SJCRH30 (cell line): ENCODE measurements at places on chromosomes 12 and 14.

GRCh38 chr14:106803379-106803778 lies 1277.0 kb downstream of the TMEM121 start:
- DNase-seq = no peak

GRCh38 chr12:127963933-127964332 lies 303.0 kb upstream of the TMEM132C start:
- no peak for DNase-seq

GRCh38 chr14:67746927-67747326 lies 45.2 kb downstream of the RDH12 start:
- no peak for DNase-seq

DNA sequence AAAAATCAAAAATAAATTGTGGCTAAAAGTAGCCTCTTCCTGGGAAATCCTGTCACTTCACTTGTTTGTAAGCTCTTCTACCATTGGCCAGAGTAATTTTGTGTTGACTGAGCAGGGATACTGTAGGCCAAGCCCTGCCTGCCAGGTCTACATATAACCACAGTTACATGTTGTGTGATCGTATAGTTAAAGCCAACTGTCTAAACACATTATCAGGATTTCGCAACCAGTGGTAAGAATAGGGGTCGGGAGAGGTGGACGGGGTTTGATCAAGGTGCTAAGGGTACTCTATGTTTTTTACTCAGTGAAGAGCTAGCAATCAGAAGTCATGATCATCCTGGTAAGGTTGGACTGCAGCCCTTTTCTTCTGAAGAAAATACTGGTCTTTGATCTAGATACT lies 13.4 kb downstream of the ANKRD13A start:
- DNase-seq = no peak

GRCh38 chr14:35576260-35576659 lies 42.3 kb downstream of the INSM2 start:
- DNase-seq = peak; percentile 4

GRCh38 chr12:94718114-94718513 lies 67.8 kb upstream of the TMCC3 start:
- peak; percentile 36 for DNase-seq

DNA sequence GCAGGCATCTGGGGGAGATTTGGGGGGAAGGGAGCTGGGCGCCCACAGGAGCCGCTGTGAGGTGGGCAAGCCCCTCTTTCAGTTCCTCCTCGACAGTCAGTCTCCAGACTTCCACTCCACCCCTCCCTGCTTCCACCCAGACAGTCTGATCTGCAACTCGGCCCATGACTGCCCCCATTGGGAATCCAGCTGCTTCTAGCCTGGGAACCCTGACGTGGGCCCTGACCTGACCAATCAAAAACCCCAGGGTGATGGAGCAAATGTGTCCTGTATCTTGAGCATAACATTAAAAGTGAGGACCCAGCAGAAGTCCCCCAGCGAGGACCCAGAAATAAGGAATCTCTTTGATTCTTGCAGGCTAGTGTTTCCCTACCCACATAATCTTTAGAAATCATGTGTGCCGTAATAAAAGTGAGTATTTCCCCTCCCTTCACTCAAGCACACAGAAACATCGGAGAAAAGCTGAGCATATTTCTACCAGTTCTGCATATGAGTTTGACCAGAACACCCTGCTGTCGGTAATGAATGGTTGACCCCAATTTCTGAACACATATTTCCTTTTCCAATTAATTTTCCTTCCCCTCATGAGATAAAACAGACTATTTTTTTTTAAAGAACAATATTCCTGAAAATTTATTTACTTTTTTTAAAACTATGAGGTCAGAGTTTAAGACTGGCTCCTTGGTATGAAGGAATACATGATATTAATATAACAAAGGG lies 6.4 kb downstream of the SSH1 start:
- DNase-seq = peak; percentile 24

DNA sequence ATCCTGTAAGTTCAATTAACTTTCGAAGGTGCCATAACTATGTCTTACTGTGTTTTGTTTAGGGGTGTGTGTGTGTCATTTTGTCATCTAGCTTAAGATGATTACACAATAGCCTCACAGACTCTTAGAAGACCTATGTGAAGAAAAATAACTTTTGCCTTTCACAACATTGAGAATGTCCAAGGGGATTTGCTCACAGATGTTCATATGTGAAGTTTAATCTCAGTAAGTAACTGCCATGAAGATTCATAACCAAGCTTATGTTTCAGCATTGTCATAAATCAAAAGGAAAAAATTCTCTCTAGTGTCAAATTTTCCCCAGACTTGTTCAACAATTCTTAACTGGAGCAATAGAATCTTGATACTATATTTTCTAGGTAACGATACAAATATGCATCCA lies 226.1 kb upstream of the PRKD1 start:
- DNase-seq = no peak

DNA sequence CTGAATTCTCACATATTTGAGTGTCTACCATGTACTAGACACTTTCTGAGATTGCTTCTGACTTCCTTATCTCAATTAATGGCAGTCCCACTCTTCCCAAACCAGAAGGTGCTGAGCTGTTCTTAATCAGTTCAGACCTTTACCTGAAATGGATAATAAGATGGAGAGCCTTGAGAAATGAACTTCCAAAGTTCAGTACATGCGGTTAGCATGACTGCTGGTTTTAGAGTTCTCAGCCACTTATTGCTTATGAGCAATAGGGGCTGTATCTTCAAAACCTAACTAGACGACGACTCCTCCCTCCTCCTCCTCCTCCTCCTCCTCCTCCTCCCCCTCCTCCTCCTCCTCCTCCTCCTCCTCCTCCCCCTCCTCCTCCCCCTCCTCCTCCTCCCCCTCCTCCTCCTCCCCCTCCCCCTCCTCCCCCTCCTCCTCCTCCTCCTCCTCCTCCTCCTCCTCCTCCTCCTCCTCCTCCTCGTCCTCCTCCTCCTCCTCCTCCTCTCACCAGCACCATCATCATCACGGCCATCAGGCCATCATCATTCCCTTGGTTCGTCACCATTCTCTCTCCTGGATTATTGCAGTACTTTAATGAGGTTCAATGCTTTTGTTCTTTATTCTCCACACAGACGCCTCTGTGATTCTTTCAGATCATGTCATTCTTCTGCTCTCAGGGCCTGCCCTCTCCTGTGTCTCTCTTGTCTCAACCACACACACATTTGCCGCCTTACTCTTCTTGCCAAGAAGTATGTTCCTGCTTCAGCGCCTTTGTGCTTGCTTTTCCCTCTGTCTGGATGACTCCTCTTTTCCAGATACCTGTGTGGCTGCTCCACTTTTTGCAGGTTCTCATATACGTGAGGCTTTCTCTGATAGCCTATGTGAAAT lies 2.7 kb downstream of the PCNX1 start:
- no peak for DNase-seq

DNA sequence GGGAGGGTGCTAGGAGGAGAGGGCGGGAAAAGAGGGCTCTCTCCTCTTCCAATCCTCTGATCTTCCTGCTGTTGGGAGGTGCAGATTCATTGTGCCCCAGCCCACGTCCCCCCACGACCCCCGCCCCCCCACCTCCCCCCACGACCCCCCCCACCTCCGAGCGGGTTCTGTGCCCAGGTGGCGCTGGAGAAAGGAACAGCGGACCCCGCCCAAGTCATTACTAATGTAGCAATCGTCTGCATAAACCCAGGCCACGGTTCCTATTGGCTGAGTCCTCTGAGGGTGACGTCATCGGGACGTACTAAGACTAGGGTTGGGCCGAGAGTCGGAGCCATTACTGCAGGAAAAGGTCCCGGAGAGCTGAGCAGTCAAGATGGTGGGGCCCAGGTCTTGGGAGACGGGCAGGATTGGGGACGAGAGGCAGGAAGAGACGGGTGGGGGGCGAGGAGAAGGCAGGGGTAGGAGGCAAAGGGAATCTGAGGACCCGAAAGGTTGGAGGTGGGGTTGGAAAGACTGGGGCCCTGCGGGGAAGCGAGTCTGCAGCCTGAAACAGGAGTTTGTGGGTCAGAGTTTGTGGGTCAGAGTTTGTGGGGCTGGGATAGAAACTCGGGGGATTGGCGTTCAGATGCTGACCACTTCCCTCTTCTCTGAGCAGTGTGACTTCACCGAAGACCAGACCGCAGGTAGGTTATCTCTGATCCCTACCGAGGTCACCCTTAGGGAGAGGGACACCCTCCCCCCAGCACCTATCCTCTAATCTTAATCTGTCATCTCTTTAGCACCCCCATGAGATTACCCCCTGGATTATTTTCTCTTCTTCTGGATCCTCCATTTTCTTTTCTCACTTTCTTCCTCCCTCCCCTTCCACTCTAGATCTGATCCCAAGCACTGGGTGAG lies at the start of gene MYL6:
Gene MYL6 (plus strand): TSS at position 331 of the 897 bp plus-strand sequence. CDS start 43 bp downstream, at position 374.
- DNase-seq = peak; percentile 97

GRCh38 chr14:34833549-34834523 lies 41.3 kb downstream of the BAZ1A start:
- no peak for DNase-seq

- no peak for DNase-seq
These were observed 55.3 kb upstream of the ACSS3 start for GRCh38 chr12:81022531-81022930.

DNA sequence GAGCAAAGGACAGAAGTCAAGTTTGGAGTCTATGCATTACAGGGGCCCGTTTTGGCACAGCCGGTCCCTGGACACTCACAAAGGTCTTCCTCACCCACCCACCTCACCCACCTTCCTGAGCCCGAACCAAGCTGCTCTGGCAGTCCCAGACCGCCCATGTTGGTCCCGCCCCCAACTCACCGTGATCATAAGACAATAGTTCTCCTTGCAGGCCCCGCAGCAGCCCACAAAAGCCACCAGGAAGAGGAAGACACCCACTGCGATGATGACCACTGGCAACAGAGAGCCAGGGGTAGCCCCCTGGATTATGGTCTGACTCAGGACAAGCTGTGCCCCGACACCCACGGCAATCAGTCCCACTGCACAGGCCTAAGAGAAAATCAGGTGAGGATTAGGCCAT lies 1.8 kb downstream of the CD63 start:
- DNase-seq = no peak

GRCh38 chr14:71629765-71630492 lies 302.3 kb upstream of the RGS6 start:
- DNase-seq = no peak

GRCh38 chr12:60078026-60078425 lies 482.2 kb downstream of the SLC16A7 start:
- DNase-seq = no peak

DNA sequence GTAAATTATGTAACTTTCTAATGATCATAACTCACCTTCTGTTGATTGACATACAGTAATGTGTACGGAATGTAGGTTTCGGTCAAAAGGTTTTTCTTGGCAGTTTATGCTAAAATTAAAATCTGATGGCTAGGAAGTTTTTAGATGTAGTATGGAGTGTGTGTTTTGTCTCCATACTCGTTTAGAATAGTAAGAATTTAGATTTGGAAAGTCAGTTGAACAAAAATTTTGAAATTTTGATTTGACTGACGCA lies 859 bp downstream of the PALS1 start:
- DNase-seq = no peak

DNA sequence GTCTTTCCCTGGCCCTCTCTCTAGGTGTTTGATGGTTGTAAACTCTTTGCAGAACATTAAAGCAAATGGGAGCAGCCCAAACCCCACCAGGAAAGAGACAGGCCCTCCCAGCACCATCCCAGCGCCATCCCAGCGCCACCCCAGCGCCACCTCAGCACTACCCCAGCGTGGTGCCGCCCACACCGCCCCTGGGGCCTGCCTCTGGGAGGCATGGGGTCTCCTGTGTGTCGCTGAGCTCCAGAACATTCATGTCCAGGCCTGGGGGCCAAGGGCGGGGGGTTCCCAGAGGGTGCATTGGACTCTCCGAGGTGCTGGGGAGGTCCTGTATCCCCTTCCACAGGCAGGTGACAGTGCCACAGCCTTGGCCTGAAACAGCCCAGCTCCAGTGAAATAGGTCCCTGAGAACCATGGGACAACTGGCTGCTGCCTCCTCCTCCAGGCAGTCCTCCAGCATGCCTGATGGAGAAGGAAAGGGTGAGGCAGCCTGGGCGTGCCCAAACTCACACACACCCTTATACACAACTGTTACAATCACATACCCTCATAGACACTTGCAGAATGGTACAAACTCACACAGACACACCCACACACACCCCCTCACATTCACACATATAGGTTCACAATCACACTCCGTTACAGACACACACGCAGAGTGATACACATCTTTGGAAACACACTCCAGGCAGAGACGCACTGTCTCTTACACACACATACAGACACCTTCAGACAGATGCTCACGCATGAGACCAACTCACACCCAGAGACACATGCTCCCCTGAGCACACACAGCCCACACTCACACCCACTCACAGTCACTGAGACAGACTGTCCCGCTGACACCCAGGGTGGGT lies 44.4 kb upstream of the NCOR2 start:
- no peak for DNase-seq

DNA sequence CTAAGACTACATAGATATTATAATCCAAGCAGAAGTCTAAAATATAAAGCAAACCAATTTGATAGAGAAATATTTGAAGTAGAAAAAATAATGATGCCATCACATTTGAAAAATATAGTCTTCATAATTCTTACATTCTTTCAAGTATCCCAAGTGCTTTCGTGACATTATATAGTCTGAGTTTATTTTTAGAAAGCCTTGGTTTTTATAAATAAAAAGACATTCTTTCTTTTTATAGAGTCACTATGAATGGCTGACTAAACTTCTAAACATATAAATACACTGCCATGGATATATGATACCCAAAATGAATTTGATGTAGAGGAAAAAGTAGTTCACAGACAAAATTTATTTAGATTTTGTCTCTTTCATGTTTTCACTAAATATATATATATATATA lies 135.1 kb upstream of the PDZRN4 start:
- DNase-seq = no peak

- no peak for DNase-seq
These were observed 131.1 kb downstream of the PRKCH start for GRCh38 chr14:61452452-61452851.

DNA sequence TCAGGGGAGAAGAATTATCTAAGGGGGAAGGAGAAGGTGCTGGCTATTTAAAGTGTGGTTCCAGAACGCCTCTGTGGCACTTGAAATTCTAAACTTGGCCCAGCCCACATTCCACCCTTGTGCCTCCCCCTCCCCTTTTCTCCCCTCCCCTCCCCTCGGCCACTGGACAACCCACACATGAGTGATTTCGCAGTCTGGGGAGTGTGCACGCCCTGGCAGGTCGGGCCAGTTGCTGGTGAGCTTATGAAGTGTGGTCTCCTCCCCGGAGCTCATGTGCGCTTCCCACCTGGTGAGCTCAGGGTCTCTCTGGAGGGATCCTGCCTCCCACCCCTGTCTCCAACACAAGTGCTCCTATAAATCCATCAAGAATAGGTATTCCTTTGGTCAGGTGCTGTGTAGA lies at the start of gene SLC6A13:
Gene SLC6A13 (minus strand): TSS at position 20 of the 400 bp plus-strand sequence. CDS start 2,784 bp downstream, outside the sequence.
- peak; percentile 16 for DNase-seq

DNA sequence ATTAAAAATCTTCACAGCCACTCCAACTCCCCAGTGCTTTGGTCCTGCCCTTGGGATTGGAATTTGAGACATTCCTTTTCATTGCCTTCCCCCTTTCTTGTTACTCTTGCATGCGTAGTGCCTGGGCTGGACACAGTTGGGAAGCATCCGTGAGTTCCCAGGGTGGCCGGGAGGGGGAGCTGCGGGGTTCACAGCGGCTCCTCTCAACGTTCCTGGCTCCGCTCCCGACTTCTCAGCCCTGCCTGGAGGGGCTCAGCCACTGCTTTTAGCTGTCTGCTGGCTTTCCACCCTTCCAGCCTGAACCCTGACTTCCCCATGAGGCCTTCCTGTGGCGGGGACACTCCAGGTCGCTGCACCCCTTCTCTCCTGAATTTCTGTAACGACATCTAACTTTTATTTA lies 3.2 kb downstream of the TEX52 start:
- peak; percentile 90 for DNase-seq
